ENCODE measurements at places on chromosomes 6 and 20.

- DNase-seq: no peak
Measured at GRCh38 chr20:37611346-37611745, 82.5 kb upstream of the CTNNBL1 start.

- no peak for DNase-seq
Measured at GRCh38 chr6:36771145-36771544, 68.1 kb downstream of the CPNE5 start.

DNA sequence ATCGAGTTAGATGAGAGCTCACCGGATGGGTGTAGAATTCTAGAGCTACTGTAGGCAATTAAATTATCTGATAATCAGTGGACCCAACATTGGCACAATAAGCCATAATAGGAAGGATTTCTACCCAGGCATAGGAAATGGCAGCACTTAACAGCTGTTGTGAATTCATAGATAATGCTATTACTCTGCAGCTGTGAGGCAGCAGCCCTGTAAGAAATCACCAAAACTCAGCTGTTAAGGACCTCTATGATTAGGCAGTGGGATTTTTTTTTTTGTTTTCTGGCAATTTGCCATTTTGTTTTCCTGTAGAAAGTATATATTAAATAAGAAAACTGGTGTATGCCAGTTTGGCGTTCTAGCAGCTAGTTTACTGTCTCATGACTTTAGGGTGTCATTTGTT is 609.1 kb upstream of the SLC35B3 start:
- DNase-seq: no peak

GRCh38 chr6:100479179-100480035 is 14.7 kb upstream of the SIM1 start:
- no peak for DNase-seq

- DNase-seq: no peak
Measured at GRCh38 chr20:1177680-1178079, 7.1 kb downstream of the TMEM74B start.

DNA sequence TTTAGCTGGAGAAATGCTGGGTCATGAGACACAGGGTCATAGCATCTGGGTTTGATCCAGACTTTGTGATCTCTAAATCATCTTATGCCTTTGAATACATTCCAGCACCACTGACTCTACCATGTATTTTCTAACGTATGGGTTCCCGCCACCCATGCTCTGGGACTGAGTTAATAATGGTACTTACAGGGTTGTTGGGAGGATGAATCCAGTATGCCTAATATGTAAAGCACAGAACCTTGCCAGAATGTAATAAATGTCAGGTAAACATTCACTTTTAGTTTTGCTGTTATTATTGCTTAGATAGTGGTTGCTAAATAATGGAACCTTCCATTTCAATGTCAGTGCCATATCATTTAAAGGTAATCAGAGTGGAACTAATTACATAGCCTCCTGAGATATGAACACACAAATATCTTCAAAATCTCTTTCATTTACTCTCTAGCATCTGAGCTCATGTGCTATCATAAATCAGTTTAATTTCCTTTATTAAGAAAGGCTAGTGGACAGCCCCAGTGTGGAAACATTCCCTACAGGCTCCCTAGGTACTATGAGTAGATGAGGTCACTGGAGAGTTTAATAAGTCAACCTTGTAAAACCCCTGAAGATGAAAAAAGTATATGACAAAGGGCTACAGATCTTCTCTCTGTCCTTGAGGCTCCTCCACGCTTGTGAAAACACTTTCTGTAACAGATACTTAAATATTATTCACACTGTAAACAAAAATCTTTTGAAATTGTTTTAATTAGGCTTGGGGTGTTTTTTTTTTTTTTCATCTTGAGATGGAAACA is 226.6 kb downstream of the ALDH8A1 start:
- DNase-seq: no peak

DNA sequence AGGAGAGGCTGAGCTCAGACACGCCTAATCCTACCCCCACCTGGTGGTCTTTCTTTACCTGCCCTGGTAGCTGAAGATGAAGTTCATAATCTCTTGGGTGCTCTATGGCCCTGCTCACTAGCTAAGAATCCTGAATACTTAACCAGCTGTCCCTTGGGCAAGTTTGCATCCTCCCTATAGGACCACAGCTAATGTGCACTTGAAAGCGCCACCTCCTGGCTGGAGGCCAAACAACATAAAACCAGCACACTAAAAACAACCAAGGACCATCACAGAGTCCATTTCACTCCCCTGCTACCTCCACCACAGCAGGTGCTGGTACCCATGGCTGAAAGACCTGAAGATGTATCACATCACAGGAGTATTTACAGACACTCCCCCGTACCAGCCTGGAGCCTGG is 155.5 kb upstream of the SLC24A3 start:
- no peak for DNase-seq

DNA sequence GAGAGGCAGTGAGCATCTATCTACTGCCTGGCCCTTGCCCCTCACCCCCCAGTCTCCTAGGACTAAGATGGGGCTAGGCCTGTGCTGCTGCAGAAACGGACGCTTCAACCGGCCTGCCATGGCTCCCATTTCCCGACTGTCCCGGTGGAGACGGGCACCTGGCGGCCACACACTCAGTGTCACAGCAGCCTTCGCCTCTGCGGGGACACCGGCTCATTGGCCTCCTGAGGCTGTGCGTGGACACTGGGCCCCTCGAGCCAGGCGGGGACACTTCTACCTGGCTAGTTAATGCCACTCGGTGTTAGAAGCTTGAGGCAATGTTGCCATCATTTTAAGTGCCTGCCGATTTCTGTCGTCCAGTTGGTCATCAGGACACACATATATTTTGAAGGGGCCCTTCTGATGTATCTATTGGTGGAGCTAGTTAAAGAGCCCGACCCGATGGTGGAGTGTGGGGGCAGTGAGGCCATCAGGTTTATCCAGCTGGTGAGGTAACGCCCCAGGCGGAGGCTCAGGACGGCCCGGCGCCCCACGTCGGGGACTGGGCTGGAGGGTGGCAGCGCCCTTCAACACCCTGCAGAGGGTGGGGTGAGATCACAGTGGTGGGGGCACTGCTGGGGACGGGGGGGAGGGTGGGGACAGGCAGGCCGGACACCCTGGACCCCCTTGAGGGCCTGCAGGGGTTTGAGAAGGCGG is 58.9 kb upstream of the GATA5 start:
- no peak for DNase-seq

- DNase-seq: no peak
Measured at GRCh38 chr6:148347441-148348054, 4.9 kb downstream of the SASH1 start.

GRCh38 chr20:35341366-35342028 is 49.3 kb upstream of the FAM83C start:
- no peak for DNase-seq

DNA sequence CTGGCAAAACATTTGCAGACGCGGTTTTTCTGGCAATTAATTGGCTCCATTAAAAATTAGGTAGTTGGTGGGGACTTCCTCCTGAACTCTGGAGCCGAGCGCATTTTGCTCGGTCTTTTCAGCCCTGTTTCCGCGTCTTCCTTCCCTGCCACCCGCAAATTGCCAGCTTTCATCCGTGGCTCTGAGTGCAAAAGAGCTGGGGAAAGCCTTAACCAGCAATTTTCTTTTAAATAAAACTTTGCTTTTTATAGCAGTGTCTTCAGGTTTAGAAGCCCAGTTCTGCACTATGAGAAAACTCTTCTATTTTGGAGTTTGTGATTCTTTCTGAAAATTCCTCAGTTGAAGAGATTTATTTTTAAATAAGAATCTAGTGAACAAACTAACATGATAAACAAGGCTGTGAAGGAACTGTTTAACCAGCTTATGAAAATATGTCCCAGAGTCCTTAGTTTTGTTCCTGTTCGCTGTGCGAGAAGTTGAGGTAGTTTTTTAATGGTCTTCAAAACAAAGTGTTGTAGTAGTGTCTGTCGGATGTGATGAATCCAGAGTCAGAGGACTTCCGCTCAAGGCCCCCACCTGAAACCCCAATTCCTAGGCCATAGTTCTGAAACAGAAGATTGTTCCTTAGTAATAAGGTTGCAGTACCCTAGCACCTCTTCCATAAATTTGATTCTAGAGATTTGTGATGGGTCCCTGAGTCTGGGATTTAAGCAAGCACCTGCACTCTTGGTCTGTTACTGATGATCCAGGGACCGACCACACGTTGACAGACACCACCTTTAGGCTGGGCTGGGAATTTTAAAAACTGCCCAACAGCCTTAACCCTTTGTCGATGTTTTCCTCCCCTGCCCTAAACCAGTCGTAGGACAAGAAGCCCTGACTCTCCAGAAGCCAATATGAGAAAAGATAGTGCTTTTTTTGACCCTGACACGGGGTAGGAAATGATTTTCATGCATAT is 950 bp downstream of the KCTD20 start:
- DNase-seq: no peak

- no peak for DNase-seq
Measured at GRCh38 chr20:24118034-24118433, 129.5 kb upstream of the GGTLC1 start.

DNA sequence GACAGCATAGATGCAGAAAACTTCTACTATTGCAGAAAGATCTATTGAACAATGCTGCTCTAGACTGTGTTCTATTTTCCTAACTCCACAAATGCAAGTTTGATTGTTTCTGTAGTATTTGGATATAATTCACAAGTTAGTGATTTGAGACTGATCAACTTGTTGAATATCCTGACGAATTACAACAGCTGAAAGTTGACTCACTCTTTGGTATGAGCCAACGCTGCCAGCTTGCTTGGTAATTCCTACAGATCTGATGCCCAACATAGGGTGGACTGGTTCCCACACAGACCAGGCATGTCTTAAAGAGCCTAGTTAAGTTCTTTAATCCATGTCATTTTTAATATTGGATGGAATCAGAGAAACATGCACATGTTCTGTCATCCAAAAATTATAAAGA is 231.0 kb upstream of the RAB32 start:
- DNase-seq: no peak

GRCh38 chr20:46648903-46649649 is 2.2 kb downstream of the SLC13A3 start:
- no peak for DNase-seq

GRCh38 chr20:48164034-48164433 is 378.8 kb upstream of the SULF2 start:
- no peak for DNase-seq

DNA sequence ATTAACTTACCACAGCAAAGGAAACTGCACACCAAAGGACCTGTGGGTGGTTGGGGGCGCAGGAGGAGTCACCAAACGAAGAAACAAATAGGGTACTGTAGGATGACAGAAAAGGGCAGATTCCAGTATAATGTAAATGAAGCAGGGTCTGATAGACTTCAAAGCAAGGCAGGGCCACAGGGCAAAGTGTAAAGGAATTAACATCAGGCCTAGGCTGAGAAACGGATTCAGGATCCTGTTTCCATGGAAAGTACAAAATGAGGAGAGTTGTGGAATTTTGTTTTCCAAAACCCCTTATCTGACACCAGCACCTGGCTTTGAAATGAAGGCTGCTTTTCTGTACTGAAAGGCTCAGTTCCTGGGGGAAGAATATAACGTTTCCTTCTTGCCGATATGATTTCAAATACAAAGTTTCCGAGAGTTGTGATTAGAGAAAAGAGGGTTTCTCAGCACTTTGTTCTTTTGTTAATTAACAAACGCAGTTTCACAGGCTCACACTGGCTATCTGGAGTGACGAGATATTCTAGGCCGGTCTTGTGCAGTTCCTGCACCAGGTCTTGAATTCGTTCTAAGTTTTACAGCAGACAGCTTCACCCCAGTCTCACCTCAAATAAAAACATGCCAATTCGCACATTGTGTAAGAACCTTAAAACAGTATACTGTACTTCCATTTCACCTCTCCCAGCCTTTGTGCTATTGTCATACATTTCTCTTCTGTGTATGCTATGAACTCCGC is 5.8 kb downstream of the DEFB123 start:
- no peak for DNase-seq

GRCh38 chr6:35086282-35086632 is 54.9 kb downstream of the TCP11 start:
- no peak for DNase-seq

GRCh38 chr6:154341871-154342270 is 14.7 kb downstream of the IPCEF1 start:
- DNase-seq: no peak

DNA sequence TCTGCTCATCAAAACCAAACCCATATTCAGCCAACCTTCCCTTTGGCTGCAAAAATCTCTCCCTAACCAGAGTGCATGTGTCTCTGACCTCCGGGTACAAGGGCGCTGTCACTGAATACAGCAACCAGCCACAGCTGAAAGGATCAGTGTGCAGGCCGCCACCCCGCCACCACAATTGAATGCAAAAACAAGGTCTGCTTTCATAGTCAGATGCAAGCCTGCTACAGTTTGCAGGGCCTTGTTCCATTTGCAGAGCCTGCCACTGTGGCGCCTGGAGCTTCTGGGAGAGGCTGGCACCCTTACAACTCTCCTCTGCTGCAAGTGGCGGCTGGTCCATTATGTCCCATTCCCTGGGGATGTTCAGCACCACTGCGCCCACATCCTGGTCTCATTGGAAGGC is 23.5 kb downstream of the MDGA1 start:
- no peak for DNase-seq

DNA sequence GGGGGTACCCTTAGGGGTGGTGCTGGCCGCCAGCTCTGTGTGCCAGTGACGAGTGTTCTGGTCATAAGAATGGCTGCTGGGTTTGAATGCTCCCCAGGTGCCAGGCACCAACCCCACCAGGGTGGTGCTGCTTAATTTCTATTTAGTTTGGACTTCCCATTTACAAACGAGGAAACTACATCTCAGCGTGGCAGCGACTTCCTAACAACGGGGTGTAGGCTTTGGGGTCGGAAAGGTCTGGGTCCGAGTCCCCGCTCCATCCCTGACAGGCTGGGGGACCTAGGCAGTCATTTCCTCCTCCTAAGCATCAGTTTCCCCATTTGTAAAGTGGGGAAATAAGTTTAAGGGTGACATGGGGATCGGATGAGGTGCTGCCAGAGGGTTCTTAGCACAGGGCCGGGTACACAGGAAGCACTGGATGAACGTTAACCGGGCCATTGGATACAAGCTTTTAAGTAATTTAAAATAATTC is 30.3 kb downstream of the CEBPB start:
- DNase-seq: no peak

DNA sequence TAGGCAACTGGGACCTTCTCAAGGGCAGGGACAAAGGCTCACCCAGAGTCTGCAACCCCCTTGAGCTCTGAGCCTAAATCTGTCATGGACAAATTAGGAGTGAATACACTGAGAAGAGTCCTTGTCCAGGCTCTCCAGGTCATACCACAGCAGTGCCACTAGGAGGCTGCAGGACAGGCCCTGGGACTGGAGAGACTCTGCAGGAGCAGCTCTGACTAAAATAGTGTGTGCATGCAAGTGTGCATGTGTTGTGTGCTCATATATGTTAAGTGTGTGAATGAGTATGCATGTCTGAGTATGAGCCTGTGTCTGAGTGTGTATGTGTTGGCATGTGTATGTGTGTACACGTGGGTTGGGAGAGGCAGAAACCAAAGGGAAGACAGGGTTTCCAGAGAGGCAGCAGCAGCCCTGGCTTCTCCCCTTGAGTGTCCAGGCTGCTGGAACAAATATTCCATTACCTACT is 27.1 kb downstream of the MRPL14 start:
- no peak for DNase-seq

Measured in GM18507 (cell line).